ENCODE measurements at places on chromosomes 5 and 9.
A peak's percentile ranks its signal among the peaks of the same experiment; 100 is the strongest.

DNA sequence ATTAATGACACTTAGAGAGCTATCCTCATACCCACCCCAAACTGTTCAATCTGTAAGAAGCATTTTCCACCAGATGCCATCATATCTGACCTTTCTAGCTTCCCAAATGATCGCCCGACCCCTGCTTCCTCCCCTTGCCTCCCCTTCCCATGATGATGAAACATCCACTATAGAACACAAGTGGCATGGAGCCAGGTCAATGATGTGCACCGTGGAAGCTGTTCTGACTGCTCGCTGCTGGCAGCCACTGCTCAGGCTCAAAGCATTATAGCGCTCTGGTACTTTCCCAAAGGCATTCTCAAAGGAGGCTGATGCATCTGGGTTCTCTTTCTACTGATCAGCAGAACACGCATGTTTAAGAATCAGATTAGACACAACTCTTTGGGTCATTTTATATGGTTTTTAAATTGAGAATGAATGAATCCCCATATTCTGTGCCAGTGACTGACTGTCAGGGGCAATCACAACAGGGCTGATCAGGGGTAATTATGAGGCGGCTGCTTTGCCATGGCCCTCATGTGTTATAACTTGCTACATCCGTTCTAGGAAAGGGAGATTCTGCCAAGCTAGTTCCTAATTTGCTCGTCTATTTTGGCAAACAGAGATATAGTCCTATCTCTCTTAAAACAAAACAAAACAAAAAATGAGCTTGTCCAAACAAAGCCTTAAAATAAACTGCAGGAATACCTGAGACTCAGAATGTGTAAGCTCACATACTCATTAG, 343.7 kb downstream of the ENC1 start:
- DNase-seq, result peak; percentile 74

DNA sequence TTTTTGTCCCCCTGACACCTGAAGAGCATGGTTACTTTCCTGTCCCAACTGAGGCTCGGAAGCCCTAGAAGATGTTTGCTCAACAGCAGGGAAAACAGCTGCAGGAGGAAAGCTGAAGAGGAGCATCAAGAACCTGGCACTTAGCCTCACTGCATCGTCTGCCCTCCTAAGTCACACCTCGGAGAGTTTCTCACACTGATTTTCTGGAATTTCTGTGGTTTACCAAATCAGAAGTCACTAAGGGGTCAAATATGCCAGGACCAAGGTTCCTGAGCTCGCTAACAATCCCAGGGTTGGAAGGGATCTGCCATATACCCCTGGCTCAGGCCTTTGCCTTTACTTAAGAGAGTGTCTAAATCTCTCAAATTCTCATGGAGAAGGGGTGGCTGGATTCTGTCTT, 5.3 kb downstream of the IL12B start:
- no peak for DNase-seq

GRCh38 chr5:176133289-176133870, 104.8 kb upstream of the SIMC1 start:
- DNase-seq, result no peak

- DNase-seq, result no peak
Measured at GRCh38 chr9:133771486-133772482, 33.6 kb upstream of the SARDH start.

- DNase-seq, result no peak
Measured at GRCh38 chr5:34721327-34721726, 65.2 kb downstream of the RAI14 start.

DNA sequence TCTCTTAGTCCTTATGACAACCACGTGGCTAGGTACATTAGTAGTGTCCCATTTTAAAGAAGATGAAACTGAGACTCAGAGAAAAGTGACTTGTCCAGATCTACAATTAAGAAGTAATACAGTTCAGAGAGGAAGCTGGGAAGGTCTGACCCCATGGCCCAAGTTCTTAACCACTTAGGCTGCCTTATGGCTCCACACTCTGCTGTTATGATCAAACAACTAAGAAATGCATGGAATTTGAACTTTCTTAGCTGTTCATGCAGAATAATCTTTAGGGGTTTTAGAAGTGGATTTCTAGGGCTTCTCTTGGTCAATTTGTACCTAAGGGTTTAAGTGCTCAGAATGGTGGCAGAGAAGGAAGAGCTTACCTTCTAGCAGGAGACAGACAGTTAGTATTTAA, 128.0 kb upstream of the MSX2 start:
- DNase-seq, result no peak

- DNase-seq, result no peak
Measured at GRCh38 chr5:39648085-39648847, 223.5 kb upstream of the DAB2 start.

DNA sequence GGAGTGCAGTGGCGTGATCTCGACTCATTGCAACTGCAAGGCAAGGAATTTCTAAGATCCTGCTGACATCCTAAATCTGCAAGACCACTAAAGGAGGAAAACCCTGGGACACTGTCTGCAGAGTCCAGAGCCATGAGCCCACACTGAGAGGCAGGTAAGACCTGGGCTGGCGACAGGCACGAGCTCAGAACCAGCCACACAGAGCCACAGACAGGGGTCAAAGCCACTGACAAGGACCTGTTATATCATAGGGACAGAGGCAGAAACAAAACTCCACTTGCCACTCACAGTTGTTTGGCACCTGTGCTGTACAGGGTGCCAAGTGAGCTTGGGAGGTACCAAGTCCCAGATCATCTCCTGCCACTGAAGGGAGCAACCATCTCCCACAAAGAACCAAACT, 34.2 kb downstream of the IPPK start:
- no peak for DNase-seq

- no peak for DNase-seq
Measured at GRCh38 chr9:134959971-134960310, 42.2 kb upstream of the FCN1 start.

GRCh38 chr9:128416432-128417019, 4.1 kb upstream of the CERCAM start:
- no peak for DNase-seq

DNA sequence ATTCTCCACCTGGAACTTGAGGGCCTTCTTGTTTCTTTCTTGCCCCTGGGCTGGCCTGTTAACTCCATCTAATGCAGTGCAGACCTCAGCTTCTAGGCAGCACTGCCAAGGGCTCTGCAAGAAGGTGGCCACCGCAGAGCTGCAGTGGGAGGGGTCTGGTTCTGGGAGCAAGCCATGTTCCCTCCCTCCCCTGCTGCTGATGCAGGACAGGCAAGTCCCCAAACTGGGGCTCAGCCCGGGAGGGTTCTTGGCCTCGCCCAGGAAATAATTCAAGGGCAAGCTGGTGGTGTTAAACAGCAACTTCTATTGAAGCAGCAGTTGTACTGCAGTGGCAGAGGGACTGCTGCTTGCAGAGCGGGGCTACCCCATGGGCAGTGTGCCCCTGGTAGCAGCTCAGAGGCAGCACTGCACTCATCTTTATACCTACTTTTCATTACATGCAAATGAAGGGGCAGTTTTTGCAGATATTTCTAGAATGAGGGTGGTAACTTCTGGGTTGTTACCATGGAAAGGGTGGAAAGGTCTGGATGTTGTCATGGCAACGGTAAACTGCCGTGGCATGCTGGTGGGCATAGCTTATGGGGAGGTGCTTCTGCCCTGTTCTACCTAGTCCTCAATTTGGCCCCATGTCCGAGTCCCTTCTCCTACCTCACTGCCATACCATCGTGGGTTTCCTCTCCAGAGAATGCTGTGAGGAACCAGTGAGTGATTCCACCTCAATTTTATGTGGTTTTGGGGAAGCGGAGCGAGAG, 82.1 kb downstream of the WDR41 start:
- DNase-seq, result no peak

- no peak for DNase-seq
Measured at GRCh38 chr5:158487664-158488063, 612.1 kb downstream of the EBF1 start.

DNA sequence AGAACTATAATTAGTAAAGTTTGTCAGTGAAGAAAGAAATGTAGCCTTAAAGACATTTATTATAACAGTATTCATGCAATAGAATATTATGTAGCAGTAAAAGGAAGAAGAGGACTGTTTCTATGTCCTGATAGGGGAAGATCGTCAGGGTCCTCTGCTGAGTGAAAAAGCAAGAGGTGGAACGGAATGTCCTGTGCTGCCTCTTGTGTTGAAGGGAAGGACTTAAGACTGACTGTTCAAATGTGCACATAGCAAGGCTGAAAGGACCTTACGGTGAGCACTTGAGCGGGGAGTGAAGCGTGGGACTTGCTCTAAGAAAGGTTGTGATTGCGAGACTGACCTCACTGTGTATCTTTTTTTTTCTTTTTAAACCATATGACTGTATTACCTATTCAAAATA, 63.2 kb downstream of the SNX24 start:
- peak; percentile 14 for DNase-seq

- DNase-seq, result no peak
Measured at GRCh38 chr9:128022886-128023285, 42.1 kb upstream of the EEIG1 start.

DNA sequence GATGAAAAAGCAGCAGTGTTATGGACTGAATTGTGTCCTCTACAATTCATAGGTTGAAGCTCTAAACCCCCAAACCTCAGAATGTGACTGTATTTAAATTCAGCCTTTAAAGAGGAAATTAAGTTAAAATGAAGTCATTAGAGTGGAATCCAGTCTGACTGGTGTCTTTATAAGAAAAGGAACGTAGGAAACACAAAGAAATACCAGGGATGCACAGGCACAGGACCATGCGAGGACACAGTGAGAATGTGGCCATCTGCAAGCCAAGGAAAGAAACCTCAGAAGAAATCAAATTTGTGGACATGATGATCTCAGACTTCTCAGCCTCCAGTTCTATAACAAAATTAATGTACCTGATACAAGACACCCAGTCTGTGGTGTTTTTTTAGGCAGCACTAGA, 971.2 kb upstream of the CDH9 start:
- no peak for DNase-seq

DNA sequence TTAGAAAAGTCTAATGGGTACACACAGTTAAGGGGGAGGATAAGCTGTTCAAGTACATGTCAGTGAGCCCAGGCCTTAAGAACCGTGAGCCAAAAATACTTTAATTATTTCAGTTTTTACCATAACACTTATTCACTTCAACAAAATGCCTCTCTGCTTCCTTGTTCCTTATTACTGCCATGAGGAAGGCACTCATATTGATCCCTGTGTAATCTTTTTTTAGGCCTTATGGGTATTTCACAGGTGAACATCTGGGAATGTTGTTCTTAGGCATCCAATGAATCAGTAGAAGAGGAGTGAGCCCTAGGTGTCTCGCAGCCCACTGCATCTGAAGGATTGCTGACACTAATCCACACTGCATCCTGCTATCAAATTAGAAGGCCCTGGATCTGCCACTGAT, 13.5 kb upstream of the DMAC1 start:
- no peak for DNase-seq

- no peak for DNase-seq
Measured at GRCh38 chr9:33133186-33133585, 34.0 kb downstream of the B4GALT1 start.

GRCh38 chr9:23322392-23322791, 503.6 kb downstream of the ELAVL2 start:
- no peak for DNase-seq

GRCh38 chr9:115985657-115986056, 167.9 kb upstream of the PAPPA start:
- DNase-seq, result no peak

- no peak for DNase-seq
Measured at GRCh38 chr9:112042769-112043168, 132.3 kb downstream of the SUSD1 start.

- no peak for DNase-seq
Measured at GRCh38 chr5:157764531-157764930, 21.0 kb downstream of the LSM11 start.

DNA sequence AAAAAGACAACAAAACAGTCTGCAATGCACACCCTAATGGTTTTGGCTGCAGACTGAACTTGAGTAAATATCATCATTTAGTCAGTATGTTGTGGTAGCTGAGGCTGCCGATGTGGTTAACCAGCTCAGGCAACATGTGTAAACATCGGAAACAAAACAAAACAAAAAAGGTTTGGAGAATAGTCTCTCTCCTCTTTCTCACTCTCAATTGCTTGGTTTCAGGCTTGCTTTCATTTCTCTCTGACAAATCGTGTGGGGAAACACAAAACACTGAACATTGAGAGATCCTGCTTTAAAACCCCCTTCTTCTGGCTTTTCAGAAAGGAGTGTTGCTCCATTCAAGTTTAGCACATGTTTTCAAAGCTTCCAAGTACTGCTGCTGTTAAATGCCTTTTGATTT, 453.3 kb downstream of the BNC2 start:
- peak; percentile 67 for DNase-seq

Data from skeletal muscle cell (primary cell).